Left ventricle myocardium superior (tissue), 1 donor: ENCODE measurements at places on chromosomes 4 and X. TPM values are rescaled to one million over a fixed set of nuclear protein-coding genes. Genes with fewer than 3 reads are reported as not detected.

GRCh38 chrX:93760163-93760562 is 86.2 kb downstream of the FAM133A start:
- DNase-seq = no peak

GRCh38 chr4:3215256-3215655 is 33.7 kb upstream of the MSANTD1 start:
- DNase-seq = peak; percentile 5

Gene SUPT20HL2
- total RNA-seq = not detected

DNA sequence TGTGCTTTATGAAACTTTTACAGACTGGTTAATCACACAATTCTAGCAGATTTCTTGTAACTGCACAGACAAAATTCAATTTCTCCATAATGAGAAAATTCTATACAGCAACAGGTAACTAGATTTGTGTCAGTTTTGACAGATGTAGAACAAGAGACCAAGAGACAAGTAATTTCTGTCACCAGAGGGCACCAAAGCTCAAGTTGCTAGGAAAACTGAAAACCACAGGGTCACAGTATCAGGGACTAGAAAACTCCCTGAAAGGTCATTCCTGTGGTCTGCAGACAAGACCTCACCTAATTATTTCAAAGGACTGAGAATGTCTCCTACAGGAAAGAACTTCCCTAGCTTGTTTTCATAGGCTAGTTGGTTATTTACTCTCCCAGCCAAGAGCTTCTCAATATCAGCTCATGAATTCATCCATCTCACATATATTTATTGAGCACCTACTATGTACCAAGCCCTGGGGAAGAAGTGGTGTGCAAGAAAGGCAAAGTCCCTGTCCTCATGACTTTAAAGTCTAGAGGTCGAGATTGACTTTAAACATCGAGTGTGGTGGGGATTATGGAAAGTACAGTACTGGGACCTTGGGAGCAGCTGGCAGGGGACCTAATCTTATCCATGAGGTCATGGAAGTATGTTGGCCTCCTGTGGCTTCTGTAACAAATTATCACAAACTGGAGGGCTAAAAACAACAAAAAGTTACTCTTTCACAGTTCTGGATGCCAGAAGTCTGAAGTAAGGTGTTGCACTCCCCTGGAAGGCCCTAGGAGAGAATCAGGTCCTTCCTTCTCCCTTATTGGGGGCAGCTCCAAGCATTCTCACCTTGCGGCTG is 47.8 kb upstream of the SETD7 start:
- no peak for DNase-seq

Gene ANXA3
- 39.6 TPM for total RNA-seq

- DNase-seq = no peak
These were observed 62.9 kb upstream of the FRAS1 start for GRCh38 chr4:77994194-77994721.

DNA sequence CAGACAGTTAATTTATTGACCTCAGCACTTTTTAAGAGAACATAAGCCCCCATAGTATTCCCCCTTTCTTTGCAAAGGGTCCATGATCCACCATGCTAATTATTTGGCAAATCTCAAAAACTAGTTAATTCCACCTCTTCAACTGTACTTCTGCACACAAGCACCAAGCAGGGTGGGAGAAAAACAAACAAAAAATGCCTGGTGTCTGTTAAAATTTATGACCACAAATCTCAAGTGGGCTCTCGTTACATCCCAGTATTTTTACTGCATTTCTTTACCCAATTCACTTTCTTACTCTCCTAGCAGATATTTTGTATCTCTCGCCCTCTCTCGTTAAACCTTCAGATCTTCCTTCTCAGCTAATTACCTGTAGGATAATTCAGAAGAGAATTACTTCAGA is 6.1 kb downstream of the ARSJ start:
- DNase-seq = no peak

DNA sequence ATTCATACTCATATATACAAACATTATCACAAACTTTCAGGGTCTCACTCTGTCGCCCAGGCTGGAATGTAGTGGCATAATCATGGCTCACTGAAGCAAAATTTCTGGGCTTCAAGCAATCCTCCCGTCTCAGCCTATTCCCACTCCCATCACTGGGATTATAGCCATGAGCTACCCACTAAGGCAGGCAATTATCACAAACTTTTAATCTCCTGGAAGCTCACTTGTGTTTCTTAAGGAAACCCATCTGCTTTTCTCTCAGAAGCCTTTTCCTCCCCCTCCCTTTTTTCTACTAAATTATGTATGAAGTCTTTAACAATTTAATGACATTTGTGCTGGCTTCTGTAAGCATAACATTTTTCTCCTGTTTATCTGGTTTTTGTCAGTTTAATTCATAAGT is 170.5 kb downstream of the AREG start:
- DNase-seq = no peak

- no peak for DNase-seq
These were observed 24.8 kb downstream of the SLC2A9 start for GRCh38 chr4:9996319-9997110.

Gene GATB
- 142 TPM for total RNA-seq

Gene WDR45
- 65.4 TPM for total RNA-seq

DNA sequence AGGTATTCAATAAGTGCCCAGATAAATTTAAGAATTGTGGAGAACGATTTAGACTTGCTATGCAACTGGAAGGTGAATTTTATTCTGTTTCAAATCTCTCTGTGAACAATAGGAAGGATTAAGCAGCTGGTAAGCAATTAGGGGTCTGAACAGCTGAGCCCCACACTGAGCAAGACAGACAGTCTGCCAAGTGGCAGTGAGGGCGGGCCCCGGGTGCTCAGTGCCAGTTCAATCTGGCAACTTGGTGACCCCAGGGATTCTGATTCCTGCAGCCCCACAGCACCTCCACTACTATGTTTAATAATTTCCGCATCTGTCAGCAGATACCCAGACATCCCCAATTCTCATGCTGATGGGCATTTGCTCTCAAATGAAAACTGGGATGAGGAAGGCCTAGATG is 317.3 kb downstream of the PPP1R2C start:
- DNase-seq = no peak

Gene C4orf51
- not detected for total RNA-seq

Gene ATP7A
- total RNA-seq = 4.8 TPM

Gene MAGEE1
- 2.9 TPM for total RNA-seq
